ENCODE measurements at places on chromosomes 2 and 18.
A peak's percentile ranks its signal among the peaks of the same experiment; 100 is the strongest.

GRCh38 chr2:189253836-189254235, 74.3 kb upstream of the COL5A2 start:
- peak; percentile 52 for DNase-seq

GRCh38 chr2:150346806-150347205, 140.7 kb downstream of the RND3 start:
- DNase-seq: peak; percentile 18

GRCh38 chr18:6652098-6652497, 77.4 kb upstream of the ARHGAP28 start:
- DNase-seq: no peak

- DNase-seq: no peak
Observed at GRCh38 chr2:20333738-20334137, 16.9 kb downstream of the PUM2 start.

- no peak for DNase-seq
Observed at GRCh38 chr18:54767098-54767497, 61.2 kb upstream of the RAB27B start.

DNA sequence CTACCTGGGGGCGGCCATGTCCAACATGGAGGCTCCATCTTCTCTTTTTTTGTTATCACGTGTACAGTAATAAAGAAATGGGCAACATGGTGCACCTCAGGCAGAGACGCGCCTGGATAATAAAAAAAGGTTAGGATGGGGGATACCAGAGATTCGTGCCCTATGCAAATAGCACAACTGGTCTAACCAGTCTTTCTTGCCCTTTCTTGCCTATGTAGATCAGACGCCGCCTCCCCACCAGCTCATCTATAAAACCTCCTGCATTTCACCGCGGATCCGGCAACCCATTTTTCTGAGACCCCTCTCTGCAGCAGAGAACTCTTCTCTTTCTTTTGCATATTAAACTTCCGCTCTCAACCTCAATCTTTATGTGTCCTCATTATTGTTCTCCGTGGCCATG, 68.7 kb downstream of the MYL12B start:
- DNase-seq: no peak

DNA sequence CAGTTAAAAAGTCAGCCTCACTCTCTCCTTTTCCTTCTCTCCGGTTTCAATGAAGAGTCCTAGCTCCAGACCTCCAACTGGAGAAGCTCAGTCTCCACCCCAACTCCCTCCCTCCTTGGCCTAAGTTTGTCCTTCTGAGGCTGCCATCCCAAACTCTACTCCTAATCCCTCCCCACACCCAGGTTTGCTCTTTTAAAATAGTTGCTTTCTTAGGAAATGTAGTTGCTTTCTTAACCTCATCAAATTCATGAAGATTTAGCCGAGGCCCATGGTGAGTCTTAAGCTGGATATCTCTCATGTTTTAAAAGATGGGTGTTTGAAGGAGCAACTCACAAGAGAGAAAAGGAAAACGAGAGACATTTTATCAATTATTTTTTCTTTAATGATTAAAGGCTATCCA, 937 bp upstream of the LANCL1 start:
- peak; percentile 76 for DNase-seq

- no peak for DNase-seq
Observed at GRCh38 chr18:70058916-70059315, 111.2 kb upstream of the CD226 start.

DNA sequence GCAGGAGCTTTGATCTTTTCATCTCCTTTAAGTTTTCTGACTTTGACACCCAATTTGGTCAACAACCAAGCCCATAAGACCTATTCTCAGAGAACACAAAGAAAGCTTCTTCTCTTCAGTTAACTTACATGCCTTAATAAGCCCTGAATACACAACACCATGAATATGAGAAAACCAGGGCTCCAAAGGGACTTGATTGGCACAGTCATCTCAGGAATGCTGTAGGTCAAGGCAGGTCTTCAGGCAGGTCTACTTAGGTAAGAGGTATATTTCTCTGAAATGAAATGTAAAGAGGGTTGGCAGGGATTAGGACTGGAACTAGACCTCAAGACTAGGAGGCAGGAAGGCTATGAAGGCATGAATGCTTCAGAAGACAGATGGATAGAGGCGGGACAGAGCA, 24.4 kb upstream of the EIF2AK3 start:
- DNase-seq: no peak

DNA sequence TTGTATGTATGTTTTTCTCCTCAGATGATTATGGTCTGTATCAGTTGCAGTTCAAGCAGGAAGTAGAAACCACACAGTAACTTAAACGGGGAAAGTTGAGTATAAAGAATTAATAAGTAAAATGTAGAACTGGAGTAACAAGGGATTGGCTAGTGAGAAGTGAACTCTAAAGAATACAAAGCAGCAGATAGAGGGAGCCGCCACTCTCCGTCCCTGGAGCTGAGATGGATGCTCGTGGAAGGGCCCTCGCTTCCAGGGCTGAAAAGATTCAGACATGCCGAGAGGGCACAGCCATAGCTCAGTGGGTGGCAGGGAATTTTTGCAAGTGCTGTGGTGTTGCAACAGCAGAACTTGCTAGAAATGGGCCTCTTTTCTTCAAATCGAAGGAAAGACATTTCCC, 155.8 kb downstream of the COL6A3 start:
- DNase-seq: peak; percentile 51

DNA sequence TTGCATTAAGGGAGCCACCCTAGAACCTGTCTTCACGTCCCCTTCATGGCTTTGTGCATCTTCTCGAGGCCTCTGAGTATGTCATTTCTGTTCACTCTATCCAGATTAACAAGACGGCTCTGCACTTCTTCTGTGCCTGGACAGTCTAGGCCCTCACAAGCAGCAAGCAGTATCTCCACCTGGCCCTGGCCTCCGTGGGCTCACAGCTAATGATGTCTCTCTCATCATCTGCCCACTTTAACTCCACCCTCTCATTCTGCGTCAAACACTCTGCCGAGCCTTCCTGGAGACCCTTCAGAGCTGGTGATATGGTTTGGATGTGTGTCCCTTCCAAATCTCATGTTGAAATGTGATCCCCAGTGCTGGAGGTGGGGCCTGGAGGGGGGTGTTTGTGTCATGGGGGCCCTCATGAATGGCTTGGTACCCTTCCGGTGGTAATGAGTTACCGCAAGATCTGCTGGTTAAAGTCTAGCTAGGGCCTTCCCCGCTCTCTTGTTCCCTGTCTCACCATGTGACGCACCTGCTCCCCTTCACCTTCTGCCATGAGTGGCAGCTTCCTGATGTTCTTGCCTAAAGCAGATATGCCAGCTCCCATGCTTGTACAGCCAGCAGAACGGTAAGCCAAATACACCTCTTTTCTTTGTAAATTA, 132.5 kb upstream of the ID2 start:
- DNase-seq: no peak

DNA sequence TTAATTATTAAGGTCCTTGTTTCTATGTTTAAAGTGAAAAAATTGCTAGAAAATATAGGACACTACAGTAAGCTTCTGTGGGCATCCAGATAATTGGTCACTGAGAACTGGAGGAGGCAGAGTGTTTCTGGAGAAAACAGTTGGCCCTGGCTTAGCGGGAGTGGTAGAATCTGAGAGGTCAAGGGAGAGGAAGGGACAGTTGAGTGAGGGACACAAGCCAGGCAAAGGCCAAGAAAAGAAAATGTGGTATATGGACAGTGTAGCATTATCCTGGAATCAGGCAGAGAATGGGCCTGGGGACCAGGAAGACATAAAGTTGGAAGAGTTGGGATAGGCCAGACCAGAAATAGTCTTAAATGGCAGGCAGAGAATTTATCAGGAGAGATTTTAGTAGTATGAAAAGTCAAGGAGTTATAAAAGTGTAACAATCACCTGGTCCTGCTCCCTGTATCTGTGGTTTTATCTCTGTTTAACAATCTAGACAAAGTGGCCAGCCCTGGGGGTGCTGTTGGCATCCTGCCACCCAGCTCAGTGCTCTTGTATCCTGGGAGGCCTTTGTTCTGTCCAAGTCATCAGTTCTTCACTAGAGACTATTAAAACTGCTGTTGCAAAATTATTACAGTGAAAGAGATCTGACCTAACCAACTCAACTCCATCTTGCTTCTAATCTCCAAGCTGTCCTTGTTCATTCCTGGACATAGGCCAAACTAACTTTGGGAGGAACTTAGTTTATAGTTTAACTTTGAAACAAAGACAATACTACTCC, 15.4 kb upstream of the MSGN1 start:
- no peak for DNase-seq

DNA sequence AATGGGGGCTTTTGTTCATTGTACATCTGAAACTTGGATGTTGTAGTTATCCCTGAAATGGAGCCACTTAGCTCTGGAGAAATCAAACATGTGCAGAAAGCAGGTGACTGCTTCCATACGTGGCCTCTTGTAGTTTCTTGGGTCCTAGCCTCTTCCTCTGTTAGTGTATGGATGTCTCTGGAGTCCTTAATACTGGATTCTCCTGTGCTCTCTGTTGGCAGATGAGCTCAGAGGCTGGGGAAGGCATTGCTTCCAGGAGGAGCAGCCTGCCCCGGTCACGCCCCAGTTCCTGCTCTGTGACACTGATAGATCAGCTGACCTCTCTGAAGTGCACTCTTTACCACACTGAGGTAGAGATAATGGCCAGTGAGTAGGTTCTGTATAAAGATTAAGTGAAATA, 176.2 kb downstream of the LDLRAD4 start:
- DNase-seq: no peak

DNA sequence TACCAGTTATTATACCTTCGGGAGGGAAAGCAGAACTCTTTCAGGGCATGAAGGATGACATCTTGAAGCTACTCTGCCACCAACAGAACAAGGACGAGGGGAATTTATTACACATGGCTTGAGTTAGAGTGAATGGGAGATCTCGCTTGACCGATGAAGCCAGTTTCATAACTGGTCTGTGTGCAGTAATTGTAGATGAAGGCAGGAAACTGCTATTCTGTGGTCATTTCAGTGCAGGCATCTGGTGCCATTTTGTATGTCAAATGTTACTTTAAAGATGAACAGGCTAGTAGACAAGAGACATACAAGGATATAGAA, 20.5 kb downstream of the GREB1 start:
- DNase-seq: no peak

- peak; percentile 94 for DNase-seq
Observed at GRCh38 chr2:30373881-30374302, 73.2 kb upstream of the LCLAT1 start.

GRCh38 chr2:25184254-25184653, 15.9 kb upstream of the POMC start:
- no peak for DNase-seq

- peak; percentile 95 for DNase-seq
Observed at GRCh38 chr2:36355151-36355889, at the start of gene CRIM1. Gene CRIM1, plus strand, starts transcription at chr2:36355778. Its CDS starts 515 bp downstream, at chr2:36356293.

GRCh38 chr2:232310121-232310520, 68.4 kb upstream of the ALPP start:
- DNase-seq: no peak

DNA sequence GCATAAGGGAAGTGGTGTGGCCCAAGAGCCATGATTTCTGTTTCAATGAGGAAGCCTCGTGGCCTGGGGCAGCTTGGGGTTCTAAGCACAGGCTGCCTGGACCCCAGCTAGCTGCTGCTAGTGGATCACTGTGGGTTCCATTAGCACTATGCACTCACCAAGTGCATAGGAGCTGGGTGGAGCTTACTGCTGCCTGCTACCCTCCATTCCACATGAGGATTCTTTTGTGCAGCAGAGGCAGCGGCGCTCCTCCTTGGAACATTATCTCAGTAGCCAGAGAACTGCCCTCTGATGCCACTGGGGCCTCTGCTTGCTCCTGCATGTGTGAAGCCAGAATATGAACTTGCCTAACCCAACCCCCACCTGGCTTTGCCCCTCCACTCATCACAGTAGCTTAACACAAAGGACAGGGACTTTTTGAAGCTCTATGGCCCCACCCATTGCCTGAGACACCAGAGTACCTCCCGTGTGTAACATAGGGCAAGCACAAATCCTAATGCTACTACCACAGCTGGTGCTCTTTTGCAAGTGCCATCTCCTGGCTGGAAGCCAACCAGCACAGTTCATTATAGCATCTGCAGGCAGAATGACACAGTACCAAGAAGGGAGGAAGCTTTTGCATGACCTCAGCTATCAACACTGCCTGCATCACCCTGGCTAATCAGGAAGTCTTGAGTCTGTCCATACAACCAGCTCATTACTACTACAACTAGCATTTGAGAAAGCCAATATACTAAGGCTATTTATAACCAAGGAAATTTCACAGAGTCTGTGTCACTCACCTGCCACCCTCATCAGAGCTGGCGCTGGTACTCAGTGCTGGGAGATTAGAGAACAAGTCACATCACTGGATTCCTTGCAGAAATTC, 297.0 kb upstream of the GULP1 start:
- DNase-seq: peak; percentile 57

DNA sequence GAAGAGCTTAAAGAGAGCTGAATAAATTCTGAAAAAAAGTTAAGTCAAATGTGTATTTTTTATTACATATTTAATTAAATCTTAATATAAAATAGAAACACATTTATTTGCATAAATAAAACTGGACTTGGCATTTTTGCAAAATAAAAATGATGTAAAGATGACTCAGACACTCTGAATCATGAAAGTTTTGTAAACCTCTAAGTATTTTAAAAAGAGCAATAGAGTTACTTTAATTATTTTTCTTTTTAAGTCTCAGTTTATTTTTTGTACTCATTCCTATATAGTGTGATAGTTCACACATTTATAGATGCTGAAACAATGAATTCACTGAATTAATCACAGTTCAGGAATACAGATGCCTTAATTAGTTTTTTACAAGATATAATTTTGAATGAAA, 109.9 kb upstream of the DTNA start:
- peak; percentile 1 for DNase-seq

GRCh38 chr18:36672437-36673344, 156.1 kb downstream of the TPGS2 start:
- DNase-seq: peak; percentile 75

DNA sequence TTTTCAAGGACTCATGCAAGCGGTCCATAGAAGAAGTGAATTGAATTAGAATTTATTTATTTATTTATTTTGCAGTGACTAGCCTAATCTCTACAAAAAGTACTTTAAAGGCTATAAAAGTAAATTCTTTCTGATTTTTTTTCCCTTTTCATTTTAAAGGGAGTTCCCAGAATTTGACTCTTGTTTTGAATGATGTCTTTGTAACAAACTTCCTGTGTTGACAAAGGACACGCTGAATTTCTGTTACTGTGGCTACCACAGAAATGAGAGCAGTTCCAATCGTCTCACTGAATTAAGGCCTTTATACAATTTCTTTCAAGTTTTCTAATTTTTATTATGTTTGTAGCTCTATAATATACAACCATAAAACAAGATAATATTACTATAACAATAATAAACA, 46.3 kb upstream of the LPIN2 start:
- no peak for DNase-seq

DNA sequence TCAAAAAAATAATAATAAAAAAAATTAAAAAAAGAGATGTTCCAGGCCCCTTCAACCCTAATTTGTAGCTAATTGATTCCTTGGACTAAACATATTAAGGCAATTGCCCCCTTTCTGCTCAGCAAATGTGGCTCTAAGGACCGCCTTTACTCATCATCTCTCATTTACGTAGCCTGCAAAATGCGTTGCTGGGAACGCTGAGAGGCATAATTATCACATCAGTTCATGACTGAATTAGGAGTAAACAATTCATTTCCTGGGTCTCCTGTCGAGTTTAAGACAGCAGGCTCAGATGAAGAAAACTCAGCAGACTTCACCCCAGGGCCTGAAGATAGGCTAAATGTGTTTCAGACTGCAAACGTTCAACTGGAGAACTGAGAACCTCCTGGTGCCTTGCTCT, 413.5 kb downstream of the NBAS start:
- DNase-seq: no peak

- no peak for DNase-seq
Observed at GRCh38 chr2:192899466-192899865, 704.7 kb upstream of the TMEFF2 start.

- peak; percentile 52 for DNase-seq
Observed at GRCh38 chr2:12803607-12804006, 86.9 kb downstream of the TRIB2 start.

- DNase-seq: no peak
Observed at GRCh38 chr2:190093793-190094192, 31.3 kb upstream of the MSTN start.

All from EH (cell line).